ENCODE measurements at places on chromosomes 6 and 20.
A peak's percentile ranks its signal among the peaks of the same experiment; 100 is the strongest.

DNA sequence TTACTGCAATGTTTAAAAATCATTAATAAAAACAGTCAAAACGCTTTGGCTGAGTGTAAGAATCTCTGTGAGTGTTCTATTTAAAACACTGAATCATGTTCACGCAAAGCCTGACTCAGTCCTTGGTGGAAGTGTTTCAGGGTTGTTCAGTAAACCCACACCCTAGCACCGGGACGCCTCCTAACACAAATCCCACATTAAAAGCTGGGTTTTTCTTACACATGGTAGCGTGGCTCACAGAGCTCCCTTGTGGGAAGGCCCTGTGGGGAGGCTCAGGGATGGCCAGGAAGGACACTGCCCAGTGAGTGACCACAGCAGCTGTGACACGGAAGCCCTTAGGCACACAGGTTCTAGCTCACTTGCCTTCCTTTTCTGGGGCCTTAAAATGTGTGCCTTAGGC, 80.2 kb downstream of the GMPR start:
- H3K27ac ChIP-seq: no peak overlapping the region
- H3K4me3 ChIP-seq: no peak overlapping the region
- no peaks in the 10 kb centered on the region for H3K36me3 ChIP-seq
- DNase-seq: no peak
- H3K27me3 ChIP-seq: no peaks in the 10 kb centered on the region
- peaks cover 12% of the 10 kb centered on the region for H3K4me1 ChIP-seq

GRCh38 chr6:84150705-84151104, 76.7 kb downstream of the CEP162 start:
- H3K4me1 ChIP-seq: no peaks in the 10 kb centered on the region
- no peaks in the 10 kb centered on the region for H3K36me3 ChIP-seq
- no peak overlapping the region for H3K4me3 ChIP-seq
- no peaks in the 10 kb centered on the region for H3K27me3 ChIP-seq

DNA sequence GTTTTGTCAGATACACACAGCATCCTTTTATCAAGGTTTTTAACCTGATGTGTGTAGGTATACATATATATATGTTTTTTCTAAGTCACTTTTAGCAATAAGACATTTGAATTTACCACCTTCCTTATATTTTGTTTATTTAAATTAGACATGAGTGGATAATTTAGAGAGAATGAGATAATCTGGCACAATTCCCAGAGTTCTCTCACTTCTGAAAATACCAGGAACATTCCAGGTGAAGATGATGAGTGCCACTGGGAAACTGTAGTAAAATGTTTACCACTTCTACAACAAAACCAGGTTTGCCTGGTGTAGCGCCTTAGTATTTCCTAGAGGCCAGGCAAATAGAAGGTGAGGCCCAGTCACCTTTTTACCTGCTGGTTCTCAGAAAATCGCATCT, 189.5 kb downstream of the TMEM242 start:
- no peaks in the 10 kb centered on the region for H3K4me1 ChIP-seq
- H3K36me3 ChIP-seq: no peaks in the 10 kb centered on the region
- no peak for DNase-seq
- H3K27ac ChIP-seq: no peak overlapping the region
- no peak overlapping the region for H3K4me3 ChIP-seq
- no peaks in the 10 kb centered on the region for H3K27me3 ChIP-seq

DNA sequence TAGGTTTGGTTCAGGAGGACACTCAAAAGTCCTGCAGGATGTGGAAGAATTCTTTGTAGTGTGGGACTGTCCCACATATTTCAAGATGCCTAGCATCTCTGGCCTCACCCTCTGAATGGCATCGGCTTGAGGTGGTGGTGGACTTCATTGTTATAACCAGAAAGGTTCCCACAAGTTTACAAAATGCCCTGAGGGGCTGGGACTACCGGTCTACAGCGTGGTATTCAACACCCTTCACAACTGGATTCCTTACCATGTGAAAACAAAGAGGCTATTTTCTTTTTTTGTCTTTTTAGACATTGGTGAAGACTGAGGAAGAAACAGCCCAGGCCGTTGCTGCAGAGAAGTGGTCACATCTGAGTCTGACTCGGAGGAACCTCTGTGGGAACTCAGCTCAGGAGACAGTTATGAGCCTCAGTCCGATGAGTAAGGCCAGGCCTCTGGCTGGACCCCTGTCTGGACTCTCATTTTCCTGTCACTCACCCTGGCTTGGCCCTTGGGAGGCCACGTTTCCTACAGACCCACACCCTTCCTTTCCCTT, 15.2 kb downstream of the PGBD1 start:
- no peak overlapping the region for H3K27ac ChIP-seq
- no peaks in the 10 kb centered on the region for H3K4me1 ChIP-seq
- no peak overlapping the region for H3K4me3 ChIP-seq
- peak; percentile 11 for DNase-seq
- H3K27me3 ChIP-seq: no peaks in the 10 kb centered on the region

DNA sequence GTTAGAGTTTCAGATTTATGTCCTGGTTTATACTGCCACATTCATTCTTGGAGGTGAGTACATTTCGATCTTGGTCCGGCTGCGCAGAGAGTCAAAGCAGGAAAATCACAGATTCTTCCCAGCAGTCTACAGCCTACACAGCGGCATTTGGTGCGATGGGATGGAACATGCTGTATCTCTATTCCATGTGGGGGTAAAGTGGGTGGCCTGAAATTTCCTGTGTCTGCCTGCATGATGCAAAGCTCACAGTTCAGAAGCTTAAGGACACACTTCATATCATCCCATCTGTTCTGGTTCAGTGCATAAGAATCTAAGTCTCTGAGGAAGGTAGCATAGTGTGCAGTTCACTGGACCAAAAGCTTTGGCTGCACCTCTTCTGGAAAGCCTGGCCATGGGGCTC, at the start of gene DEFB127:
TSS of gene DEFB127 (plus strand) at position 301 of the 400 bp plus-strand sequence. CDS start at position 392, 91 bp downstream.
- no peaks in the 10 kb centered on the region for H3K27me3 ChIP-seq
- H3K36me3 ChIP-seq: no peaks in the 10 kb centered on the region
- H3K27ac ChIP-seq: no peak within 1 kb of the TSS
- DNase-seq: no peak
- no peaks in the 10 kb centered on the region for H3K4me1 ChIP-seq

- peaks cover 2% of the 10 kb centered on the region for H3K4me1 ChIP-seq
- no peak for DNase-seq
- H3K27me3 ChIP-seq: no peaks in the 10 kb centered on the region
- H3K4me3 ChIP-seq: no peak overlapping the region
These were observed 2.5 kb downstream of the GMNN start for GRCh38 chr6:24777227-24777626.

- H3K4me3 ChIP-seq: no peak overlapping the region
- no peaks in the 10 kb centered on the region for H3K27me3 ChIP-seq
- H3K36me3 ChIP-seq: no peaks in the 10 kb centered on the region
- H3K27ac ChIP-seq: no peak overlapping the region
- no peaks in the 10 kb centered on the region for H3K4me1 ChIP-seq
- DNase-seq: no peak
These were observed 274.9 kb downstream of the RFPL4B start for GRCh38 chr6:112622036-112622435.

GRCh38 chr6:14905201-14905600, 340.7 kb upstream of the JARID2 start:
- H3K36me3 ChIP-seq: no peaks in the 10 kb centered on the region
- H3K27me3 ChIP-seq: no peaks in the 10 kb centered on the region
- H3K27ac ChIP-seq: no peak overlapping the region
- DNase-seq: peak; percentile 27
- no peaks in the 10 kb centered on the region for H3K4me1 ChIP-seq
- no peak overlapping the region for H3K4me3 ChIP-seq

GRCh38 chr6:140003217-140003616, 628.8 kb upstream of the CITED2 start:
- no peak overlapping the region for H3K4me3 ChIP-seq
- no peak for DNase-seq
- H3K27ac ChIP-seq: no peak overlapping the region

DNA sequence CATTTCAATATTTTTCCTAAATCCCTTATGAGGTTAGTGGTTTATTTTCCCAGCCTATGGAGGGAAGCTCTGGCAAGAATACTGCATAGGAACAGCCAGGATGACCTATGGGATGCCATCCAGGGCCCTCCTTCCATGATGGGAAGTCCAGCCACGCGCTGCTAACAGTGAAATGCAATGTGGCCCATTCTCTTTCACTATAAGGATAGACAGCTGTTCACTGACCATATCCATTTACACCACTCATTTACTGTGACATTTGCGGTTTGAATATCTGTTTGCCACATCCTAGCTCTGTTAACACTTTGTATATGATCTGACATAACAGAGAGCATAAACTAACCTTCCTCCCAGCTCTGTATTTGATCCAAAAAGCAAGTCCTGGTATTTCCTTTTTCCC, 471.7 kb downstream of the CBLN4 start:
- DNase-seq: no peak
- H3K27me3 ChIP-seq: no peaks in the 10 kb centered on the region
- H3K27ac ChIP-seq: no peak overlapping the region
- no peaks in the 10 kb centered on the region for H3K36me3 ChIP-seq
- H3K4me1 ChIP-seq: no peaks in the 10 kb centered on the region
- H3K4me3 ChIP-seq: no peak overlapping the region

DNA sequence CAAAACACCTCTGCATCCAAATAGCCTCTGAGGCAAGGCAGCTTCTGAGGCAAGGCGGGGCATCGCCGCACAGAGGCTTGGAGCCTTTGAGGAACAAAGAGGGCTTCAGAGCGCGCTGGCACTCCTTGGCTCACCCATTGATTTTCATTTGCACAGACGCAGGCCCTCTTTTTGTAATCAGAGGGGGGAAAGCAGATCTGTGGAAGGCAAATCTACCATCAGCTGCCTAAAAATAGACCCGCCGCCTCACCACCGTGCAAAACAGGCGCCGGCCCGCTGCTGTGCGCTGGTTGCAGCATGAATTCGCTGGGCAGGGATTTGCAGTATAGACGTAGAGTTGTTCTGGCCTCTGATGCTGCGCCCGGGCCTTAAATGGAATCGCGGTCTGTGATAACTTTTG, 69.9 kb upstream of the STMND1 start:
- no peak for DNase-seq
- no peaks in the 10 kb centered on the region for H3K4me1 ChIP-seq
- H3K36me3 ChIP-seq: no peaks in the 10 kb centered on the region
- H3K27ac ChIP-seq: no peak overlapping the region
- H3K4me3 ChIP-seq: no peak overlapping the region

- no peak overlapping the region for H3K27ac ChIP-seq
- no peaks in the 10 kb centered on the region for H3K4me1 ChIP-seq
- H3K4me3 ChIP-seq: no peak overlapping the region
- no peaks in the 10 kb centered on the region for H3K36me3 ChIP-seq
- DNase-seq: no peak
These were observed 19.6 kb upstream of the DSE start for GRCh38 chr6:116351101-116351500.

GRCh38 chr6:107259951-107260350, 144.6 kb upstream of the BEND3 start:
- H3K4me3 ChIP-seq: no peak overlapping the region
- no peak overlapping the region for H3K27ac ChIP-seq
- H3K4me1 ChIP-seq: no peaks in the 10 kb centered on the region
- no peaks in the 10 kb centered on the region for H3K27me3 ChIP-seq
- no peak for DNase-seq

GRCh38 chr20:58891718-58892140, 39.2 kb downstream of the GNAS start:
- peak; percentile 72 for DNase-seq
- no peaks in the 10 kb centered on the region for H3K36me3 ChIP-seq
- H3K27ac ChIP-seq: peak overlapping the region; percentile 100
- H3K4me3 ChIP-seq: peak overlapping the region; percentile 86
- H3K4me1 ChIP-seq: peaks cover 5% of the 10 kb centered on the region

DNA sequence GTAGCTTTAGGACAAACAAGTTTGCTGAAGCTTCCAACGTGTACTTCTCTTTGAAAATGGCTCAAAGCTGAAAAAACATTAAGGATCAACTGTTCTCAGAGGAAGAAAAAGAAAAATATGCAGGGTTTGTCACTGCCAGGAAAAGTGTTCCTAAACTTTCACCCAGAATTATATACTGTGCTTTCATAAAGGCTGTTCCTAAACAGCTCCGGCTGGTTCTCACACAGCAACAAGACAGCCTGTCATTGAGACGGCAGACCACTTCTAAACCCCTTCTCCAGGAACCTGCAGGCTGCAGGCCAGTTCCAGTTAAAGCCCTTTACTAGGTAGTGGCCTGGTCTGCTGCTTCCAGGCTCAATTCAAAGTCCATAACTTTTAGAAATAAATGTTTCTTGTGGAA, 97.4 kb upstream of the SOX4 start:
- no peak overlapping the region for H3K27ac ChIP-seq
- no peak overlapping the region for H3K4me3 ChIP-seq
- H3K4me1 ChIP-seq: no peaks in the 10 kb centered on the region
- no peak for DNase-seq
- H3K36me3 ChIP-seq: no peaks in the 10 kb centered on the region

- no peak for DNase-seq
- no peak overlapping the region for H3K4me3 ChIP-seq
- H3K27ac ChIP-seq: no peak overlapping the region
- H3K4me1 ChIP-seq: no peaks in the 10 kb centered on the region
- no peaks in the 10 kb centered on the region for H3K27me3 ChIP-seq
- H3K36me3 ChIP-seq: no peaks in the 10 kb centered on the region
These were observed 425.4 kb upstream of the HTR1E start for GRCh38 chr6:86511962-86512361.

DNA sequence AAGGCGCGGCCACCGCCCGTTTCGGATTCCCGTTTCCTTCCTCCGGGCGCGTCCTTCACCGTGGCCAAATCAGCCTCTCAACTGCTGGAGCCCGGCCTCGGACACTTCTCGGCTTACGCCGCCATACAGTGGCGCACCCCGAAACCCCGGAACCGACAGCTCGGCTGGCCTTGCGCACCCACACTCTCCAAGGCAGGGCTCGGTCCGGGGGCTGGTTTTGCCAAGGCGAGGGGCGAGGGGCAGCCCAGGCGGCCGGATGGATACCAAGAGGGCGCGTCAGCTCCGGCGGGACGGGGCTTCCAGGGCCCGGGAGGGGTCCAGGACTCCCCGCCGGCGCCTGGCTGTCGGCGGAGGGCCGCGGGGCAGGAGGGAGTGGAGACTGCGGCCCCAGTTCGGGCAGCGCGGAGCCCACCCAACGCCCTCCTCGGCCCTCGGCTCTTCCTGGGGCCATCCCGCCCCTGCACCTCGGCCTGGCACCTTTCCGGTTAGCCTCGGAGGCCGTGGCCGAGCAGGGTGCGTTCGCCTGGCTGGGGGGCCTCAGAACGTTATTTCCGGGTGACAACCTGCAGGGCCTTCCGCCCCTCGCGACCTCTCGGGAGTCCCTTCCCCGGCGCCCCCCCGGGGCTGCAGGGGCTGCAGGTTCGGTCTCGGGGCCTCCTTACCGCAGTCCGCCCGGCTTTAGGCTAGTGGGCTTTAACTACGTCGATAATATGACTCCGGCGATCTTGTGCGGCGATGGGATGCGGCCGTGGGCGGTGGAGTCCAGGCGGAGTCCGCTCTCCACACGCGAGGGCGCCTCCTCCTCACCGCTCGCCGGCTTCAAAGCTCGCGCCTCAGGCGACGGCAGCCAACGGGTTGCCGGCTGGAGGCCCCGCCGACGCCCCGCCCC, 697 bp upstream of the CEP43 start:
- peaks cover 6% of the 10 kb centered on the region for H3K4me1 ChIP-seq
- peak overlapping the region; percentile 34 for H3K4me3 ChIP-seq
- peaks cover 2% of the 10 kb centered on the region for H3K36me3 ChIP-seq

GRCh38 chr6:2743280-2744208, 7.2 kb downstream of the MYLK4 start:
- DNase-seq: no peak
- no peaks in the 10 kb centered on the region for H3K27me3 ChIP-seq
- H3K27ac ChIP-seq: no peak overlapping the region
- H3K4me3 ChIP-seq: no peak overlapping the region

Data from mesendoderm (in vitro differentiated cells).